Activated effector memory CD4-positive, alpha-beta T cell treated with Interleukin-2 at 50 U/mL for 16 hours (primary cell): ENCODE measurements at places on chromosomes 2 and 18.

DNA sequence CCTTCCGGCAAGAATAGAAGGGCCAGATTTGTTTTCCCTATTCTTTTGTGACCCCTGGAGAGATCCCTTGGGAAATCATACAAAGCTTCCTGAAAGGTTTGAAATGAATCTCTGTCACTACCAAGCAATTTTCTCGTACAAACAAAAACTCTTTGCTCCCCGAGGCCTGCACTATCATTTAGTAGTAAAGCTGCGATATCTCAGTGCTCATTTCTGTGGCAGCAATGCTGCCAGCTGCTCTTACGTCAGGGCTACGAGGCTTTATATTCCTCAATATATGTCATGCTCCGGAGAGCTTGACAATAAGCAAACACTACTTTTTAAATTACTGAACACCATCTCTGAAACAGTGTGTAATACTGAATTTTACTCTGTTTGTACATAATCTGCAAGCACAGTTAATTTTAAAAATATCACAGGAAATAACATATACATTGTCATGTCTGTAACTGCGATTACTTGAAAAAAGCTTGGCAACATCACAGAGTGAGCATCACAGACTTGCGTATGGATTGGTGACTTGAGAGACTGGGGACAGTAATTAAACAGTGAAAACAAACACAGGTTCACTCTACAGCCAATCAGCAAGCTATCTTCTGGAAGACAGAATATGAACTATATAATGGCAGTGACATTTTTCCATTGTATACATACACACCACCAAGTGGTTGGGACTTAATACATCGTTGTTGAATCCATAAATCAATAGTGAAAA, 403.3 kb upstream of the NETO1 start:
- no peak for DNase-seq

- no peak for DNase-seq
Observed at GRCh38 chr2:185306119-185306518, 432.5 kb upstream of the FSIP2 start.

DNA sequence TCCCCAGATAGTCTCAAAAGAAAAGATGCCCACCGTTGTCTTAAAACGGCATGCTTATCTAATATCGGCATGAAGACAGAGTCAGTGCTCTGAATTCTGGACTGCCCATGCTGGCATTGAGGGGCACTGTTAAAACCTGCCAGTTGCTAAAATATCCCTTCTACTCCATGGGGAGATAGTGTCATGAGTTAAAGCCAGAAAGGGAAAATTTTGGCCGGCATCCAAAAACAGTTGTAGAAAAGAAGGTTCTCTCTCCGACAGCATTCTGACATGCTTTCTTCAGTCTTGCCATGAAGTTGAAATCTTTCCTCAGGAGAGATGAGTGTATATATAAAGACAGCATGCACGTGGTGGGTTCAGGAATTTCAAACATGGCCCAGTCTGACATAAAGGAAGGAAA, 401.3 kb upstream of the PIK3C3 start:
- DNase-seq = no peak

DNA sequence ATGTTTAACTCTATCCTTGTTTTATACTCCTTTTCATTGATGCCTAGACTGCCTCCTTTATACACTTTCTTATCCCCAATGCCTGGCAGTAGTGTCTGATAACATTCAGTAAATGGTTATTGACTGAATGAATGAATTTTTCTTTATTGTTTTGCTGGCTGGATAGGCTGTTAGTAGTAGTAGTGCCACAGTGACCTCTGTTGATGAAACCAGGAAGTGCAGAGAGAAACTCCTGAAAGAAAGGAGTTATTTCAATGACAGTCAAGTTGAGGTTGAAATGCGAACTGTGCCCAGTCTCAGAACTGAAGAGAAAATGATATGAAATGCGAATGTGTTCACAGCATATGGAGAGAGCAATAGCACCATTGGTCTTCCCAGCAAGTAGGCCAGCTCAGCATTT, 26.8 kb upstream of the SLC9A2 start:
- DNase-seq = no peak

- DNase-seq = no peak
Observed at GRCh38 chr2:171452773-171453172, 18.7 kb downstream of the DCAF17 start.

DNA sequence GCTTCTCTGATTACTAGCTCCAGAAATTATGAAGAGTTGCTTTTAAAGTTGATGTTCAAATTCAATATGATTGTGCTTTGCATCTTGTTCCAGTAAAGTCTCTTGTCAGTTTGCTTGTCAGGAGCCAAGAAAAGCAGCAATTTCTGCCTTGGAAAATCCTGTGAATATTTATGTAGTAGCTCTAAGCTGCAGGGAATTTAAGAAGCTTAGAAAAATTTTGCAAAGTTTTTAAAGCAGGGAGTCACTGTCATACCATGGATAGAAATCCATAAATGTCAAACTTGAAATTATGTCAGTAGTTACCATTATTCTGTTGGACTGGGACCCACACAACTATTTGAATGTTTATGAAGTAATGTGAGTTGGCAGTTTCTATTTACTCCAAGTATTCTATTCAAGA, 169.3 kb downstream of the TMEM200C start:
- no peak for DNase-seq
